ENCODE measurements at places on chromosomes 1 and 21.

DNA sequence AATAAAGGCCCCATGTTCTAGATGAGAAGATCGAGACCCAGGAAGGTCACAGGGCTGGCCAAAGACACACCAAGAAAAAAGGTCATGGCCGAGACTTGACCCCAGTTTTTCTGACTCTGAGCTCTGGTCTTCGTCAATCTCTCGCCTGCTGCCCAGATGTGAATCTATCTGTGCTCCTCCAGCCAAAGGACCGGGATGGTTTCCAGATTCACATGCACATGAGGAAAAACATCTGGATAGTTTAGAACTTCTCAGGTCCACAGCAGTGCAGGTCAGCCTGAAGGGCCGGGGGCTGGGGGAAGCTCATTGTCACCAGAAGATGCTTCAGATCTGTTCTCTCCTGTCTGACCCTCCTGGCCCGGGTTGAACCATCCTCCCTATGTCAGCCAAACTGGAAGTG lies 49.0 kb downstream of the KCNN3 start:
- no peak for DNase-seq

- no peak for DNase-seq
These were observed 21.5 kb upstream of the NHLH2 start for GRCh38 chr1:115862403-115862802.

- no peak for DNase-seq
These were observed 16.5 kb upstream of the EDN2 start for GRCh38 chr1:41500781-41501518.

DNA sequence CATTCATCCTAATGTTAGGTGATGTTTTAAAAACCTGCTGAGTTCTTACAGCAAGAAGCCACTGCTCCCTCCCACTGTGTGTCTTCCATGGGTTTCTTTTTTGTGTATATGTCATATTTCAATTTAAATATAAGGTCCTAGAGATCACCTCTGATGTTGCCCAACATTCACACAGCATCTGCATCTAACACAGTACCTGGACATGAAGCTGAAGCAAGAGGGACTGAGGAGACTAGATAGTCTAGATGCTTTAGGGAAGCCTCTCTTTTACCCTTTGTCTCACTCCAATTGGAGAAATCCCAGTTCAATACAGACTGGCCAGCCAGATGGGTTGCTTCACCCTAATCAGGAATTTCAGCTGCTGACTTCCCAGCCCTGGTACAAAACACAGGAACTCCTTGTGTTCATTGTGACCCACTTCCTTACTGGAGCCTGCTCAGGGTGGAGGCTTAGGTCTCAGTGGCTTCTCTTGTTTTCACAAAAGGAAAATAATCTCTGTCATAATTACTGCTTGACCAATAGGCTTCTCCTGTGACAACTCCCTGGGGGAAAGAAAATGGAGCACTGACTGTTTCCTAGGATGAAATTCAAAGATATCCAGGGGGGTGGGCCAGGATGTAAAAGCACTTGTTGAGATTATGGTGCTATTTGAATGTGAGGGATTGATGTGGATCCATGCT lies 17.3 kb downstream of the BTG2 start:
- no peak for DNase-seq

- no peak for DNase-seq
These were observed 41.7 kb downstream of the PSMG1 start for GRCh38 chr21:39141502-39141901.

GRCh38 chr1:76725864-76726619 lies 141.2 kb upstream of the ST6GALNAC5 start:
- DNase-seq = no peak

- no peak for DNase-seq
These were observed 37.7 kb downstream of the CEP170 start for GRCh38 chr1:243217349-243217748.

- DNase-seq = no peak
These were observed 260.0 kb downstream of the FMN2 start for GRCh38 chr1:240351690-240352089.

DNA sequence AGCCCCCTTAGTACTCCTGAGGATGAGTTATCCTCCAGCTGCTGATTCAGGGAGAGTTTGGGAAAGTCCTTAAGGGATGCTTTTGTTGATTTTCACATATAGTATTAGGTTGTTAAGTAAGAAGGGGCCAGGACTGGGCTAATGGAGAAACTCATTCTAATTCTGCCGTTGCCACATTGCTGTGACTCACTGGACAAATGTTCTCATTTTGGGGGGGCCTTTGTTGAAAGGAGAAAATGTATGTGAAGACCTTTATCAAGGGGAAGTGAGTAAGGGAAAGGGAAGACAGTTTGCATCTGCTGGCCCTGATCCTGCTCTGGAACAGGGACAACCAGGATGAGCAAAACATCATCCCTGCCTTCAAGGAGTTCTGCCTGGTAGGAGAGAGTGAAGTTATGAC lies 123.2 kb upstream of the FGGY start:
- DNase-seq = no peak

DNA sequence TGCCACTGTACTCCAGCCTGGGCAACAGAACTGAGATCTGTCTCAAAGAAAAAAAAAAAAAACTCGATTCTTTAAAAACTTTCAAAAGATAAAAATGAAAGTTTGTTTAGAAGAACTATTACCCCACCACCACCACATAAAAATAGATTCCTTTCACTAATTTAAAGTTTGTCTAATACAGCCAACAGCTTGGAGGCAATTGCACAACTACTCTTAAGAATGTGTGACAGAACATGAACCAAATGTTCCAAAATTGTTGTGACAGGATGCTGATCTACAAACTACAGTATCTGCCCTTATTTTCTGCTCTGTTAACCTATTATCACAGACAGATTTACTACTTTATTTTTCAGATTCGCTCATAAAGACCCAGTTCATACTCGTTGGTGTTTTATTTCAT lies 5.5 kb upstream of the TGFBR3 start:
- DNase-seq = no peak

DNA sequence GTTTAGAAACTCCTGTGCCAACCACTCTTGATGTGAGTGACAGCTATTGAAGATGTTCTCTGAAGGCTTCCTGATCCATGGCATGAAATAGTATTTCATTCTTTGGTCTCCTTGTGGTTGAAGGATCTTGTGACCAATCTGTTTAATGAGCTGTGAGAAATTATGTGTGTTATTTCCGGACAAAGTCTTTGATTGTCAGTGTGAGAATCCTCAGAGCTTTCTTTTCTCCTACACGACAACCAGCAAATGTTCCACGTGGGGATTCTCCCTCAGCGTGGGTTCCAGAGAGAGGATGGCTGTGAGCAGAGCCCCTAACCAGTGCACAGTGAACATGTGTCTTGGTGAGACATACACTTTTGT lies 45.0 kb upstream of the HOOK1 start:
- DNase-seq = no peak

DNA sequence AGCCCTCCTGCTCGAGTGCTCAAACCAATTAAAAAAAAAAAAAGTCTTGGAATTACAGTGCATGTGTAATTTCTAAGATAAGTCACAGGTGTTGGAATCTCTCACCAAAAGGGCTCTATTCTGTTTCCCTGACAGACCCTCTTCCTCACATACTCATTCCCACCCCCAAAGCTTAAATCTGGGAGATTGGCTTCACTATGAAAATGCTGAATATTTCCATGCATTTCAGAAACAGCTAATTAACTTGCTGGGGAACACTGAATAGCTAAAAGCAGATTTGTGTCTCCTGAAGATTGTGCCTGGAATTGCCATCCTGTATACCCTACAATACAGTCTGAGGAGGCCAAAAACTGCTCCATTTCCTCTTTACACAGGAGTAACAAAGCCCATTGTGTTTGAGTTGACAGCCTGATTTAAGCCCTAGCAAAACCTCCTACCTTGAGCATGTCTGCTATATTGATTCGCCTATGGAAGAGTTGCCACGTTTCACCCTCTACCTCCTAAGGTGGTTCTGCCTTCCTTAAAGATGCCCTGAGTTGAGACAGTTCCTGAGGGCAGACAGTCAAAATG lies 1.4 kb upstream of the PIK3R3 start:
- no peak for DNase-seq

DNA sequence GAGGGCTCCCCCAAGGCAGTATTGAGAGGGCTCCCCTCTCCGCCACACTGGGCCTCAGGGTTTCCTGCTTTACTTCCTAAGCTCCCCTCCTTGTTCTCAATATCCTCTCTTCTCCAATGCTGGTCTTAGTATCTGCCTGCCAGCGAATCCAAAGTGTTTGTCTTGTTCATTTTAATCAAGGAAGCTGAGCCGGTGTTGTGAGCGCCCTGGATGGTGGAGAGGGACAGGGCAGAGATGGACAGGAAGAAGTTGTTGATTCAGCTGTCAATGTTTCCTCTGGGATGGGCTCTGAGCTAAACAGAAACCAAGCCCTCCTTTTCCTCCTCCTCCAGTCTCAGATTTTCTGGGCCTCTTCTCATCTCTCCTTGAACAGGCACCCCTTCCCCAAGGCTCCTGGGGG lies 5.4 kb downstream of the OLFML3 start:
- DNase-seq = no peak

GRCh38 chr1:111814305-111814628 lies 58.6 kb downstream of the DDX20 start:
- no peak for DNase-seq

- no peak for DNase-seq
These were observed 17.1 kb upstream of the FBXO28 start for GRCh38 chr1:224096773-224097172.

DNA sequence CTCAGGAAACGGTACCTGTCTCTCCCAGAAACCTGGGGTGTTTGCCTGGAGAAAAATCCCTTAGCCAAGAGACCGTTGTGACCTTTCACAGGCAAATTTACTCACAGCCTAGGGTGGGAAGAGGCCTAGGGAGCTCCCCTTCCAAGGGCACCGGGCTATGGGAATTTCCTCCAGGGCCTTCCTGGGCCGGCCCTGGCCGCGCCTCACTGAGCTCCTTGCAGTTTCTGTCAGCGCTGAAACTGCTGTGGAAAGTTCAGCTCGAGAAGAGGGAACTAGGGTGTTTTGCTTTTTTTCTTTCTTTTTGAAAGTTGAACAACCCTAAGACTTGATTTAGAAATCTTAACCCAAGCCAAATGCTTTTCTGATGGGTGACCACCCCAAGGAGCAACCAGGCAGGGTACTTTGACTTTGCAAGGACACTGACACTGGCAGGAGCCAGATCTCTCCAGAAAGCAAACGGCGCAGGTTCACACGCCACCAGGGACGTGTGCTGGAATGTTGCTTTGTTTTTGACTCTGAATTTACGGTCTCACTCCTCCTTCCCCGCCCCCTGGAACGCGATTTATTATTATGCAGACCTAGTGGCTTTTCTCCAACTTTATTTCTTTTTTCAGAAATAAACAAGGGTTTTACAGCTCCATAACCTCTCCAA lies 229.6 kb upstream of the JUN start:
- no peak for DNase-seq

- DNase-seq = no peak
These were observed 41.0 kb downstream of the BRINP3 start for GRCh38 chr1:190436615-190437014.

- DNase-seq = no peak
These were observed 40.2 kb downstream of the HMCN1 start for GRCh38 chr1:185774394-185774793.

Data from CD4-positive, alpha-beta T cell treated with Interleukin-21 for 1 hour (primary cell).